ENCODE measurements at places on chromosomes 13 and 19.

DNA sequence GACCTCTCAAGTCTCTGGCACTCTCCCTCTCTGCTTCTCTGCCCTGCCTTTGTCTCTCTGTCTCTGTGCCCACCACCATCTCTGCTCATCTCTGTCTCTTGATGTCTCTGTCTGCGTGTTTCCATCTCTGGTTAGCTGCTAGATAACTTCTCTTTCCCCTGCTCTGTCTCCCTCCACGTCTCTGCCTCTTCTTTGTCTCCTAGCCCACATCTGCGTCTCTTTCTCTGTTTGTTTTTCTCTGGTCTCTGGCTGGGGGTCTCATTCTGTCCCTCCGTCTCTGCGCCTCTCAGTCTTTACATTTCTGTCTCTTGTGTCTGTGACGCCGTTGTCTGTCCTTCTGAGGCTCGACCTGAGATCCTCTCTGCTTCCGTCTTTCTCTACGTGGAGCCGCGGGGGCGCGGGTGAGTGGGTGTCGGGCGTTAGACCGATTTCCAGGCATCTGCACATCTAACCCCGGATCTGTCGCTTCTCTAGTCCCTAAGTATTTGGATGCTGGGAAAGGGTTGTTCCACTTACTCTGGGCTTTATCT is 386 bp downstream of the GIPR start:
- no peak for DNase-seq

GRCh38 chr19:47075941-47076340 is 27.5 kb upstream of the TMEM160 start:
- no peak for DNase-seq

GRCh38 chr13:41681587-41681986 is 224.2 kb downstream of the RGCC start:
- no peak for DNase-seq

DNA sequence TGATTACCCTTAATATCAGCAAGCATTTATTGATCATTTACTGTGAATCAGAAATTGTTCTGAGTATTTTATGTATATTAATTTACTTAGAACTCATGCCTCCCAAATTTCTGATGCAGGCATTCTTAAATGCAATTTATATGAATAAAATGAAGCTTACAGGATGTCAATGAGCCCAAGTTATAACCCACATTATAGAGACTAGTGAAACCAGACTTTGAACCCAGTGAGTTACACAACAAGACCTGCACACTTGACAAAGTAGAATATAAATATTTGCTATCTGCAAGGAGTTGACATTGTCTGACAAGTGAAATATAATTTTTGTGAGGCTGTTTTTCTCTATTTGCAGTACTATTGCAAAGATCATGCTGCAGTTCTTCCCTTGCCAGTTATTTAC is 656.0 kb downstream of the GPC5 start:
- no peak for DNase-seq

- DNase-seq: no peak
Measured at GRCh38 chr19:51503286-51503817, 1.8 kb upstream of the SIGLEC12 start.

DNA sequence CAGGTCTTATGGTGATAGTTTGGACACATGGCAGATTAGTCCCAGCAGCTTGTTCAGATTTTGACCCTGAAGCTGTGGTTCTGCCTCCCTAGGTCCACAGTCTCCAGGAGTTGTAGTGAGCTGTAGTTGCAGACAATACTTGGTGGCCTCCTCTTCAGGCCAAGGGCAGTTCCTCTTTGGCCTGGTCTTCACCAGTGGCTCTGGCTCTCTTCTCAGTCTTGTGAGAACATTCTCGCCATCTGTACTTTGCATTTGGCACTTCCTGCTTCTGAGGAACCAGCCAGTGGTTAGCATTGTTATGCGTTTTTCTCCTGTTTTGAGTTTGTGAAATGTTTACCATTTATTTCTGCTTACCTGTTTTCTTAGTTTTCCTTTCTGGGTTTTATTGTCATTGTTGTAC is 40.7 kb downstream of the PCCA start:
- DNase-seq: no peak

DNA sequence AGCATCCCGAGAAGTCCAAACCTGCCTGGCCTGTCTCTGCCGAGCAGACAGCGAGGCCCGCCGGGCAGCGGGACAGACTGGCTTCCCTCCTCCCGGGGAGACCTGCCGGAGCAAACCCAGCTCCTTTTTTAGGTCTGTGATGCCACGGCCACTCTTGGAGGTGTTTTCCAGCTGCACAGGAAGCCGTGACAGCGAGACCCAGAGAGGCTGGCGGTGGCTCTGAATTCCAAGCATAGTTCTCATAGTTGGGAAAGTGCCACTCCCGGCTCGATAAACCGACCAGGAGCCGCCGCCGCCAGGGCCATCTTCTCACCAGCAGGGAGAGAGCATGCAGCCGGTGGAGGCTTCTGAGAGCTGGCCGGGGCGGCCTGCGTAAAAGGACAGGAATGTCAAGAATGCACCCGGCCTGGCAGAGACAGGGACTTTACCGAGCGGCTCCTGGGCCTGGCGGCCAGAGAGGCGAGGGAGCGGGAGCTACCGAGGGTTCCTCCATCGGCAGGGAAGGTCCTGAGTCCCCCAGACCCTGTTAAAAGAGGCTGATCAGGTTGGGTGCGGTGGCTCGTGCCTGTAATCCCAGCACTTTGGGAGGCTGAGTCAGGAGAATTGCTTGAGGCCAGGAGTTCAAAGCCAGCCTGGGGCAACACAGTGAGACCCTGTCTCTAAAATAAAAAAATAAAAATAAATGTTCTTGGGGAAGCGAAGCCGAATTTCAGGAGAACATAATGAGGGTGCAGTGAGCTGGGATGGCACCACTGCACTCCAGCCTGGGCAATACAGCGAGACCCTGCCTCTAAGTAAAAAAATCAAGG is 64.9 kb downstream of the GADD45B start:
- DNase-seq: no peak

DNA sequence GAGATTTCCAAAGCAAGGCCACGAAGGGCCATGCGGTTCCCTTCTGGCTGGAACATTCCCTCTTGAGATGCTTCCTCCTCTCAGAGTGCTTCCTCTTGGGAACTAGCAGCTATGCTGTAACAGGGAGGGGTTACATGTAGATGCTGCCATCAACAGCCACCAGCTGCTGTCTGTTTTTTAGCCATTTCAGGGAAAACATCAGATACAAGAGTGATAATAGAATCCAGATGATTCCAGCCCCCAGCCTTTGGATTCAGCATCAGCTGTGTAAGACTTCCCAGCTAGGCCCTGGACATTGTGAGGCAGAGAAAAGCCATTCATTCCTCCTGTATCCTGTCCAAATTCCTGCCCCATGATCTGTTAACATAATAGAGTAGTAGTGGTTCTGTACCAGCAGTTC is 8.2 kb upstream of the ZNF177 start:
- no peak for DNase-seq

DNA sequence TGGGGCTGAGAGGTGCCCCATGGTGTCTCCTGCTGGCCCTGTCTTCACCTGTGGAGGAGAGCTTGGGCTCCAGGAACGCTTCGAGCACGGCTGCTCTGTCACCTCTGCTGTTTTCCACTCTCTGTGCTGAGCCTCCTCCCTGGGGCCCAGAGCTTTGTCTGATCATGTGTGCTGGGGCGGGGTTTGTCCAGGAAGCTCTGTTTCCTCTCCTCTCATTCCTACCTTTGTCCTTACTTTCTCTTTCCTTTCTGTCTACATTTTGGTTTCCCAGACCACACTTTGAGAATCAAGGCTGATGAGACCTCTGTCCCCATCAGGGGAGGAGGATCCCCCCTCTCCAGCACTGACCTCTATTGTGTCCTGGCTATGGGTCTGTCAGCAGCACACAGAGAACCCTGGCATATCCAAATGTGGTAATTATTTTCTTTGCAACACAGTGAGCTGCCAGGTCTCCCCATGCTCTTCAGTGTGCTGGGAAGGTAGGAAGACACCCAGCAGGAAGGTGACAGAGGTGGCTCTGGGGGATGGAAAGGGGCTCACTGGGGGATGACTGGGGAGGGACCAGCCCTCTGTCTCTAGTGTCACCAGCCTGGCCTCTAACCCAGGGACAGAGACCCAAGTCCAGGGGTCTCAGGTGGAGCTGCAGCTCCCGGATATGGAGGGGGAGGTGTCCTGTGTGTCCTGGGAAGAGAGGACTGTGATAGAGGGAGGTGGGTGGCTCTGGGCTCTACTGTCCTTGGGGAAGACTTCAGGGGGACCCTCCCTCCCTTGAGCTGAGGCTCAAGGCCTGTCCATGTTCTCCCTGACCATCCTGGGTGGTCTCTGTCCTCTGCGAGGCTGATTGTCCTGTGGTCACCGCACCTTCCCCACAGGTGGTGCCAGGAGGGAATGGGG is at the start of gene CEACAM1:
Gene CEACAM1, minus strand, starts transcription at position 128 of the 894 bp plus-strand sequence. Its CDS starts 107 bp downstream, at position 21.
- DNase-seq: no peak

- DNase-seq: no peak
Measured at GRCh38 chr13:28583651-28584091, 75.3 kb upstream of the POMP start.

DNA sequence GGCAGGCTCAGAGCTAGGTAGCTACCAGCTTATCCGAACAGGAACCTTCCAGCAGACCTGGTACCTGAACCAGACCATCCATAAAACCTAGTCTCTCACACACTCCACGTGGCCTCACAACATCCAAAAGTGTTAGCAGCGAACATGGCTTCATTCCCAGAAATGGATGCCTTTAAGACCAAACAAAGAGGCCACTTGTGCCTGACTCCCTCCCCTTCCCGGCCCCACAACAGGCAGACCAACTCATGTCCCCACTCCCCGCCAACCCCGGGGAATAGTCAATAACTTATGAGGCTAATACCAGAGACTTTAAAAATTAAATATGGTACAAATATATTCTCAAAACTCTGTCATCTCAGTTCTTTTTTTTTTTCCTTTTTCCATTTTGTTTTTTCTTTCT is 46.2 kb downstream of the ZNF557 start:
- DNase-seq: no peak

DNA sequence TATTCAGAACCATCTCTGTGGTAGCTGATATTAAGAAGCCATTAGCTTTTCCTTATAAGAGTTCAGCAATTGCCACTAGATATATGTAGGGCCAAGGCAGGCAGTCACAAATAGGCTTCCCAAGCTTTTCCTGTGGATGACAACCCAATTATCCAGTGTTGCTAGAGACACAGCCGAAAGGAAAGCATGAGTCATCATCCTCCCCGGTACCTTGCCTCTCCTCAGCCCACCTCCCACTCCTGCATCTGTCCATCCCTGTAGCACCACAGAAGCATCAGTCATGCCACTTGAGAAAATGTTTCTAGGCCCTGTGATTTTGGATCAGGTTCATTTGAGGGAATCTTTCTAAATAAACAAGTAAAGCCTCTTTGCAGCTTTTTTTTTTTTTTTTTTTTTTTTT is 204.3 kb downstream of the DNAJC15 start:
- no peak for DNase-seq

DNA sequence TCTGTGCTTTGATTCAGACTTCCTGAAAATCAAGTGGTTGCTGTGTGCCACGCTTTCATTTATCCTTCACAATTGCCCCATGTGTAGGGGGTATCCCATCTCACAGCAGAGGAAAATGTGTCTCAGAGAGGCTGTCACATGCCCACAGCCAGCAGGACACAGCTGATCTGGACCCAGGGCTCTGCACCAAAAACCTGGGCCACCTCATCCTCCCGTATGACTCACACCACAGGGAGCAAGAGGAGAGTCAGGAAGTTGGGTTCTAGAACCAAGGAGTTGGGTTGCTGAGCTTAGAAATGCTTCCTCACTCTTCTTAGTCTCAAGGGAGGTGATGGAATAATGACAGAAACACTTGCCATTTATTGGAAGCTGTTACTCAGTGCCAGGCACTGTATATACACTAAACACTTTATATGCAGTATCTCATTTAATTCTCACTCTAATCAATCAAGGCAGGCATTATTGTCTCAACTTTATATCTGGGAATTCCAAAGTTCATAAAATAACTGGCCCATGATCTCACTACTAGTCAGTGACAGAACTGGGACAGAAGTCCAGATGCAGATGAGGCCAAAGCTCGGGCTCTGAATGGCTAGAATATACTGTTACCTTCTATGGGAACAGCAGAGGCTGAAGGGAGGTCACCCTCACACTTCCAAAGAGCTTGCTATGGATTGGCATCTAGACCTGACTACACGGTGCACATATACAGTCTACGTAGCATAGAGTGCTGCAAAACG is 47.7 kb upstream of the ATP12A start:
- DNase-seq: no peak

DNA sequence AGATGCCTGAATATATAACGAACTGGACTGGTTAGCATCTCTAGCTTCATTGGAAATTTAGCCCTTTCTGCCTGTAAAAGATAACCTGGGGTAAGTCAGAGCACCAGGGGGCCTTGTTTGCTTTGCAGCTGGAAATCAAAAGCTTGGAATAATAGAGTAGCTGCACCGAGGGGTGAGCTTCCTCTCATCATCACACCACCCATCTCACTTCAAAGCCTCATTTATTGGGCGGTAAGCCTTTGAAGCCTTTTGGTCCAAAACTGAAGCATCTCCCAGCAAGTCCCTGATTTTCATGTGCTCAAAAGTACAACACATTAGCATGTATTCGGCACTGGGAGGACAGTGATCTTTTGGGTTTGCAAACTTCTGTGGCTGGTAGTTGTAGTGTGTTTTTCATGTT is 405.1 kb downstream of the FOXO1 start:
- no peak for DNase-seq

DNA sequence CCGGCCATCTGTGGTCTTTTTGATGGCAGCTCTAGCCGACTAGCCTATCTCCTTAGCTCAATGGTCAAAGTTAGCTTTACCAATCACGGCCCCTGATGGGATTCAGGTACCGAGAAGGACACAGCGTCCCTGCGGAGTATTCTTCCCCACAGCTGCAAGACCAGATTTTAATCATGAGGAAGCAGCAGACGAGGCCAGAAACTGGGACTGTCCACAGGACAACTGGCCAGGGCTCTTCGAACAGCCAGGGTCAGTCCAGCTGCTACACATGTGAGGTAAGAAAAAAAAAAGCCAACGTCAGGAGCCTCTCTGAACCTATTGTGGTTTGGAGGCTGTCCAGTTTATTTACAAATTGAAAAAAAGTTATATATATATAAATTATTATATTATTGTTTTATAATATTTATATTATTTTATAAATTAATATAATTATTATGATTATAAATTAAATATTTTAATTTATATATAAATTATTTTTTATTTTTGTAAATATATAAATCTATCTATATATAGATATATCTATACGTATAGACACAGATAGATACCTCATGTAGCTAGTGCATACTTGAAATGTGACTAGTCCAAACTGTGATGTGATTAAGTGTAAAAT is 10.8 kb downstream of the RINL start:
- DNase-seq: no peak

- DNase-seq: no peak
Measured at GRCh38 chr13:23414682-23415081, 18.8 kb downstream of the SACS start.

DNA sequence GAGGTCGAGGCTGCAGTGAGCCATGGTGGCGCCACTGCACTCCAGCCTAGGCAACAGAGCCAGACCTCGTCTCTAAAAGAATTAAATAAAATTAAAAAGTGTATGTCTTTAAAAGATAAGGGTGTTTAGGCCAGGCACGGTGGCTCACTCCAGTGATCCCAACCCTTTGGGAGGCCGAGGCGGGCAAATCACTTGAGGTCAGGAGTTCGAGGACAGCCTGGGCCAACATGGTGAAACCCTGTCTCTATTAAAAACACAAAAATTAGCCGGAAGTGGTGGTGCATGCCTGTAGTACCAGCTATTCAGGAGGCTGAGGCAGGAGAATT is 7.5 kb upstream of the SDHAF1 start:
- DNase-seq: no peak

GRCh38 chr13:41085961-41086585 is 24.8 kb downstream of the WBP4 start:
- no peak for DNase-seq
